NCI-H748 treated with DMSO at 0.1 percent for 48 hours (cell line): ENCODE measurements at places on chromosomes 2 and 18.

DNA sequence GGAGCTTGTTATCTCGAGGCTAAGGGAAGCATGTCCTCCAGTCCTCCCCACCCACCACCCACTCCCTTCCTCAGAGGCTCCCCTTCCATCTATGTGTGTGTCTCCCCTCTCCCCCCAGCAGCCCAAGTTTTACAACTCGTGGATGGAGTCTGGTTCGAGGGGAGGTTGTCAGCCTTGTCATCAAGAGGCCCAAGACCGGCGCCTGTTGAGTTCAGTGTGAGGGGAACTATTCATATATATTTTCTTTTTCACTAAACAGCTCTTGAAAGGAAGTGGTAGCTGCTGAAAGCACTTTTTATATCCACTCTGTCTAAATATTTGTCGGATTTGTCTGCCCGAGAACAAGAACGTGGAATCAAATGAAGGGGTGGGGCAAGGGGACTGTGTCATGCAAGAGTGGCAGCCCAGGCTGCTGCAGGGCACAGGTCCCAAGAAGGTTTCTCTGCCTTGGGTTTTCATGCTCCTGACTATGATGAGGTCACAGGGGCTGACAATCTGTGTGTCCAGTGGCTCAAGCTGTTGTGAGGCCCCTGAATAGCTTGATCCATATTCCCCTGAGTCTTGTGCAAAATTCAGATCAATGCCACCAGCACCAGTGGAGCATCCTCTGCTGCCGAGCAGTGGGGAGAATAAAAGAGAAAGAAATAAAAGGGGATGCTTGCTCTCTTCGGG lies 35.0 kb downstream of the NRP2 start:
- no peak for DNase-seq

- DNase-seq: no peak
These were observed 1618.6 kb downstream of the DPP10 start for GRCh38 chr2:116061023-116061422.

- no peak for DNase-seq
These were observed 15.7 kb downstream of the CCDC85A start for GRCh38 chr2:56199492-56199891.

DNA sequence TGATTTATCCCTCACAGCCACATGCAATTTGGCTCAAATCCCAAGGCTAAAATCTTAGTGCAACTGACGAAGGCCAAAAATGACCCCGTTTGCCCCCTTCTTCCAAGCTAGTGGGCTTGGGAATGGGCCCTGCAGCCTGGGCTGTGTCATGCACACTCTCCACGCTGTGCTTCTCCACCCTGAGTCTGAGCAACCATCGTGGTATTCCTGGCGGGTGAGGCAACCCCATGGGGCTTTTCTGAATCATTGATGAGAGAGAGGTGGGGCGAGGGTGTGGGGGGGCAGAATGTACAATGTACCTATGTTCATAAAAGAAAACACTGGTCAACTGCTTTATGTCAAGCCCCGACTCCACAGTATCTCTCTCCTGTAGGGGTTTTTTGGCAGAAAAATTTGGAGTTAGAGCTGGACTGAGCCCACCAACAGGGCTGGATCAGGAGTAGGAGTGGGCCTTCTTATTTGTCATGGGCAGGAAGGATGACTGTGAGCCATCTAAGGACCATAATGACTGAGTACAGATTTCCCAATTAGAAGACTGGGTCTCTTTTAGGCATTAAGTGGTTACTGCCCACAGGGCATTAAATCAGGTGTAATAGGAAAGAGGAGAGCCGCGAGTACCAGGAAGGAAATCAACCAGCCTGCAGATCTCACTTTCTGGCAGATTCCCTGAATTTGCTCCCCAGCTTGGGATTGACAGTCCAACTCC lies 8.9 kb downstream of the SULT1C2 start:
- no peak for DNase-seq

DNA sequence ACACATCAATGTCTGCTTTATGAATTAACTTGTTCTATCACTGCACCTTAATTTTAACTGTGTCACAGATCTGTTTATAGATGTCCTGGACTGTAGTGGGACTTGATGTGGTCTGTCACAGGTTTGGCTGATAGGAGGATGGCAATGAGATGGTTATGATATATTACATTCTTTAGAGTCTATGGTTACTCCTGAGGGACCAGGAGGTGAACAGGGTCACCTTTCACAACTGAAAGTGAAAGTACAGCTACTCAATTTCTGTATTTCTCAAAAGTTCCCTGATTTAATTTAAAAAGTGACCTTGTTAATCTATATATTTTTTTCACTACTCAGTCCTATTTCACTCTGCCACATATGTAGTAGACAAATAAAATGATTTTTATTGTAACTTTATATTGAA lies 1284.1 kb upstream of the GYPC start:
- DNase-seq: no peak
